ENCODE measurements at places on chromosomes 16 and 17.

GRCh38 chr16:87554754-87555427 is 47.4 kb upstream of the JPH3 start:
- DNase-seq, result no peak

DNA sequence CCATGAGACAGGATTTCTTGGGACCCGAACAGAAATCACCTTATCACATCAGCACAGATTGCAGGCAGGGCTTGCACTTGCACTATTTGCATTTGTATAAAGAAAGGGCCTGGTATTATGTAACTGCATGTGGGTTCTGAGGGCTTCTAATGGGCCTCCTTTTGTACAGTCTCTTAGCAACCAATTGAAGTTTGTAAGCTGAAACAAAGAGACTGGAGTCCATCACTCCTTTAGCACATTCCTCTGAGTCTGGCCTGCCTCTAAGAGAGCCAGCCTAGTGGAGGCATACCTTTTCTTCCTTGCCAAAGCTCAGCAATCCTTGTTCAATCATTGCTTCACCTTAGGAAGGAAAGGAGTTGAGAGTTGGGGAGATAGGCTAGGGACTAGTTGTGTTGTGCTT is 387.1 kb downstream of the XYLT1 start:
- no peak for DNase-seq

- DNase-seq, result no peak
These were observed 939 bp downstream of the MYH8 start for GRCh38 chr17:10420811-10421210.

DNA sequence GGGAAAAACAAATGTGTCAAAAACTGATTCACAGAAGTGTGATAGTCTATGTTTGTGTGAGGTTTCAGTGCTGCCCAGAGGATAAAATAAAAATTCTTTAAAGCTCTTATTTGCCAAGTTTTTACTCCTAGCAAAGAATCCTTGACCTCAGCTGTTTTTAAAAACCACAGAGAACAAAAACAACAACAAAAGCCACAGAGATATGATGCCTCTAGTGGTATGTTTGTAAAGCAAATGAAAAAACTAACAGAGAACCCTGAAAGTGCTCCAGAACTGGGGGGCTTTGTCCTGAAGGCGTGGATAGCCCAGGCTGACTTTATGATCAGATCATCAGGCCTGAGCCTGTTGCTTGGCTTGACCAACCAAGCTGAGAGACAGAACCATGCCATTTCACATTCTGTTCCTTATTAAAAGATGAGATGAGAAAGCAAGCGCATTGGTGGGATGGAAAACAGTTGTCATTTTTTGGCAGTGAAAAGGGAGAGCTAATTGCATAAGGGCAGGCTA is 411.0 kb downstream of the CPPED1 start:
- DNase-seq, result no peak

- DNase-seq, result peak; percentile 42
These were observed 45.9 kb downstream of the SLC6A2 start for GRCh38 chr16:55701442-55702319.

- DNase-seq, result no peak
These were observed 15.2 kb downstream of the TRAP1 start for GRCh38 chr16:3702082-3702481.

DNA sequence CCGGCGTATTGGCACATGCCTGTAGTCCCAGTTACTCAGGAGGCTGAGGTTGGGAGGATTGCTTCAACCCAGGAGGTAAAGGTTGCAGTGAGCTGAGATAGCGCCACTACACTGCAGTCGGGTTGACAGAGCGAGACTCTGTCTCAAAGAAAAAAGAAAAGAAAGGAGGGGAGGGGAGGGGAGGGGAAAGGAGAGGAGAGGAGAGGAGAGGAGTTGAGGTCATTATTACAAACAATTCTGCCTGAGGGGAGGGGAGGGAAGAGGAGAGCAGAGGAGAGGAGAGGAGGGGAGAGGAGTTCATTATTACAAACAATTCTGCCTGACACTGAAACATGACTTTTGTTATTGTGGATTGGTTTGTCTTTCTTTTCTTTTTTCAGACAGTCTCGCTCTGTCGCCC is 19.8 kb upstream of the ABCA5 start:
- DNase-seq, result no peak

DNA sequence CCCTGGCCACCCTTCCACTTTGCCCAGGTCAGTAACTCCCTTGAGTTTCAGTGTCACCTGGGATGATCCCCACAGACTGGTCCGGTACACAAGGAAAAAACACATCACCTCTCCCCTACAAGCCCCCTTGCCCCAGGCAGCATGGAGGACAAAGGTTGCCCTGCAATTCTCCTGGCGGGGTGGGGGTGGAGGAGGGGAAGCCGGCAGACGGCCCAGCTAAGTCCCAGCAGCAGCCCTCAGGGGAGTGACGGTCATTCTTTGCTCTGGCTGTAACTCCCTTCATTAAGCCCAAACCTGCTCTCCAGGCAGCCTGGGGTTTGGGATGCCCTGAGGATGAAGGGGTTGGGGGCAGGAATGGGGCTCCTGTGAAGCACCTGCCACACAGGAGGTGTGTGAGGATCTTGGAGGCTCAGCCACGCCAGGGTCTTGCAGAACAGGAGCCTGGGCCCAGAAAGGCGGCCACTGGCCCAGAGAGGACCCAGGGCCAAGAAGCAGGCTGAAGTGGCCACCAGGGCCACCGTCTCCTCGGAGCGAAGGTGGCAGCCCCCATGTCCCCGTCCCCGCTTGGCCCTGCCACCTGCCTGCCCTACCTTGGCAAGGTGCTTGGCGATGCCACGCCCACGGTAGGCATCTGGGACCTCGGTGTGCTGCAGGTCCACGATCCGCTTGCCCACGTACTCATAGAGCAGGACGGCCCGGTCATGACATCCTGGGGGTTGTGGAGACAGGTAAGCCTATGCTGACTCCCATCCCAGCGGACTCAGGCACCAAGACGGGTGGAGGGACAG is 9.5 kb downstream of the NATD1 start:
- no peak for DNase-seq

DNA sequence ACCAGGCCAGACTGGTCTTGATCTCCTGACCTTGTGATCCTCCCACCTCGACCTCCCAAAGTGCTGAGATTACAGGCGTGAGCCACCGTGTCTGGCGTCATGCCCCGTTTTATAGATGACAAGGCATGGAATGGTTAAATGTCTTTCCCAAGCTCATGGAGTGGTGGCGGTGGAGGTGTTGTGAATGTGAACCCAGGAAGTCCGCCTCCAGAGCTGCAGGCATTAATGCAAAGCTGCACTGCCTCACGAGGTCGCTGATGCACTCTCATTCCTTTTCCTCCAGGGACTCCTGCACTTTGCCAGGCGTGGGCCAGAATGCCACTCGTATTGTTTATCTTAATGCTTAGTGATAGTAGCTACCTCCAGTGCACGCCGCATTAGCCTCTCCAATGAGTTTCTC is 149.6 kb downstream of the WWOX start:
- DNase-seq, result no peak

DNA sequence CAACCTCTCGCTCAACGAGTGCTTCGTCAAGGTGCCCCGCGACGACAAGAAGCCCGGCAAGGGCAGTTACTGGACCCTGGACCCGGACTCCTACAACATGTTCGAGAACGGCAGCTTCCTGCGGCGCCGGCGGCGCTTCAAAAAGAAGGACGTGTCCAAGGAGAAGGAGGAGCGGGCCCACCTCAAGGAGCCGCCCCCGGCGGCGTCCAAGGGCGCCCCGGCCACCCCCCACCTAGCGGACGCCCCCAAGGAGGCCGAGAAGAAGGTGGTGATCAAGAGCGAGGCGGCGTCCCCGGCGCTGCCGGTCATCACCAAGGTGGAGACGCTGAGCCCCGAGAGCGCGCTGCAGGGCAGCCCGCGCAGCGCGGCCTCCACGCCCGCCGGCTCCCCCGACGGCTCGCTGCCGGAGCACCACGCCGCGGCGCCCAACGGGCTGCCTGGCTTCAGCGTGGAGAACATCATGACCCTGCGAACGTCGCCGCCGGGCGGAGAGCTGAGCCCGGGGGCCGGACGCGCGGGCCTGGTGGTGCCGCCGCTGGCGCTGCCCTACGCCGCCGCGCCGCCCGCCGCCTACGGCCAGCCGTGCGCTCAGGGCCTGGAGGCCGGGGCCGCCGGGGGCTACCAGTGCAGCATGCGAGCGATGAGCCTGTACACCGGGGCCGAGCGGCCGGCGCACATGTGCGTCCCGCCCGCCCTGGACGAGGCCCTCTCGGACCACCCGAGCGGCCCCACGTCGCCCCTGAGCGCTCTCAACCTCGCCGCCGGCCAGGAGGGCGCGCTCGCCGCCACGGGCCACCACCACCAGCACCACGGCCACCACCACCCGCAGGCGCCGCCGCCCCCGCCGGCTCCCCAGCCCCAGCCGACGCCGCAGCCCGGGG is 1.3 kb downstream of the FOXC2 start:
- peak; percentile 59 for DNase-seq

DNA sequence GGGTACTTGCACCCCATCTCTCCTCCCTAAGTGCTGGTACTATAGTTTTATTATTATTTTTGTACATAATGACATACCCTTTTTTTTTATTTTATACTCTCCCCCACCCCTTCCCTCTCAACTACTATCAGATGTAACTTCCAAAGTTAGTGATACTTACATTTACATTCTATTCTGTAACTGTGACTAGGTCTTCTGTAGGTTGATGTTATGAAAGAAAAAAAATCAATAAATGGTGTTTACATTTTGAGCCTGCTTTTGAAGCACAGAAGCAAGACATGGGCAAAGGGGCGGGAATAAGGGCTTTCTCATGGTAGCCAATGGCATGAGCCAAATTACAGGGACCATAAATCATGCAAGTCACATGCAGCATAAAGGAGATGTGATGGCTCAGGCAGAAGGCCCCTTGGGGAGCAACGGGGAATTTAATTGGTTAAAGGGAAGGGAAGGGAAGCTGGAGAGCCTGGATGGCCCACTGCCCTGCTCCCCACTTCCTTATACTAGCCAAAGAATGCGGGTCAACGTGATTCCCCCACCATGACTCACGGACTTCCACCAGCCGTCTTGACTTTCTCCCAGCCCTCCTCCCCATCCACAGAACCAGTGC is 2.4 kb upstream of the ACSF2 start:
- peak; percentile 99 for DNase-seq

DNA sequence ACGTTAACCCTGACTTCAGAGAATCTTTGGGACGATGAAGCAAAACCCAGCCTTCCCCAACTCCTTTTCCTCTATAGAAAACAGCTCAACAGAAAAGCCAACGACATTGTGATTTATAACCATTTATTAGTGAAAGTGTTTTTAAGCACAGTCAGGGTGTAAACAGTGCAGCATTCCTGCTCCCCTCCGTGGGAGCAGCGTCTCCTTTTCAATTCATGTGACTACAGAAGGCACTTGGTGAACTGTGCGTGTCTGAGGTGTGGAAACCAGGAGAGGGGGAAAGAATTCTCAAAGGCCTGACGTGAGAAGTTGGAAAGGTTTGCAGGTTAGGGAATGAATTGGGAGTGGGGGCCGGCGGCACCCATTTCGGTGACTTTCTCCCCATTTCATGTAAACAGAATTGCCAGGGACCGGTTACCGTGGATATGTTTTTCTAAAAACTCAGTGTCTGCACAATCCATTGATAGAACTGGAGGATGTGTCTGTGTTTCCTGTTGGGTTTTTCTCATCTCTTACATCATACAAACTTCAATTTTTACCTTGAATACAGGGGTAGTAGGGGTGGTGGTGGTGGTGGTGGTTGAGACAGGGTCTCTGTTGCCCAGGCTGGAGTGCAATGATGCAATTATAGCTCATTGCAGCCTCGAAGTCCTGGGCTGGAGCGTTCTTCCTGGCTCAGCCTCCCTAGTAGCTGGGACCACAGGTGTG is 53.1 kb downstream of the NDE1 start:
- no peak for DNase-seq

- no peak for DNase-seq
These were observed 252.3 kb downstream of the TOX3 start for GRCh38 chr16:52294660-52295059.

DNA sequence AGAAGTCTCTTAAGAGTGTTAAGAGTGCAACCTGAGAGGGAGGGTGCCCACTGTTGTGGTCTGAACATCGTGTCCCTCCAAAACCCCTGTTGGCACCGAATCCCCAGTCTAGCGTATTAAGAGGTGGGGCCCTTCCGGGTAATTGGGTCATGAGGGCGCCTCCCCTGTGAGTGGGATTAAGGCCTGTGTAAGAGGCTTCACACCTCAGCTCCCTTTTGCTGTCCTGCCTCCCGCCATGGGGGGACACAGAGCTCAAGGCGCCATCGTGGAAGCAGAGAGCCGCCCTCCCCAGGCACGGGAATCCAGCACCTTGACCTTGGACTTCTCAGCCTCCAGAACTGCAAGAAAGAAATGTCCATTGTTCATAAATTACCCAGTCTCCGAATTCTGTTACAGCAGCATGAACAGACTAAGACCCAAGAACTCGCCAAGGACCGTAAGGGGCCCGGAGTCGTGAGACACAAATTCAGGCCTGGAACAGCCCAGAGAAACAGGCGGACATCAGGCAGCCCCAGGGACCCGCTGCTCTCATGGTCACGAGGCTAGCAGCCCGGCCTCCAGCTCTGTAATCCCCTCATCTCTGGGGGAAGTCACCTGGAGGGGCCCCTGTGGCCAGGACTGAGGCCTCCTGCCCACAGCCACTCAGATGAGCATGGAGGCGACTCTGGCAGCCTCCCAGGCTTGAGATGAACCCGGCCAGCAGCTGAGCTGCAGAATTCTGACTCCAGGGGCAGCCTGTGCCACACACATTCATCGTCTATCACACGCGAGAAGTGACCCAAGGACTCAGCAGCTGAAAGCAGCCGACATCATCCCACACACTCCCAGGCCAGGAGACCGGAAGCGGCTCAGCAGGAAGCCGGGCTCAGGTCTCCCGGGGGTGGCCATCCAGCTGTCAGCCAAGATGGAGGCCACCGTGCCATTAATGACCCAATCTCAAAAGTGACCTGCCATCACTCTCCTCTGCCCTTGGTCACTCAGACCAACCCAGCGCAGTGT is 12.8 kb upstream of the CHMP6 start:
- no peak for DNase-seq

- no peak for DNase-seq
These were observed 4.3 kb upstream of the SEZ6 start for GRCh38 chr17:29010129-29010528.

DNA sequence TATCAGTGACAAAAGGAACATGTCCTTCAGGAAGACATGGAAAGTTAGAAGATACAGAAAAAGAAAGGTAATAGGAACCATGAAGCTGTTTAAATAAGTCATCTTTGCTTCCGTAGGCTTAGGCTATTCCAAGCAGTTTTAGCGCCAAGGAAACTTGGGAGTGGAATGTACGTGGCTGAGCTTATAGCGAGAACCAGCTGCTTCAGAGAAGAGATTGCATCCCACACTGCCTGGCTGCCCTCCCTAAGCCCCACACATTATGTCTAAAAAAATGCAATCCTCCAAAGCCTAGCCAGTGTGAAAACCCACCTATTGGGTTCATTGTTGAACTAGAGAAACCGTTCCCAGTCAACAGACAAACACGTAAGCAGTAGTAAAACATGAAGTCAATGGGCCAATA is 149.9 kb downstream of the SLC39A11 start:
- no peak for DNase-seq

GRCh38 chr16:50839356-50839755 is 97.5 kb downstream of the CYLD start:
- DNase-seq, result no peak

- DNase-seq, result peak; percentile 37
These were observed 699 bp upstream of the MAP1LC3B start for GRCh38 chr16:87391324-87391949.

DNA sequence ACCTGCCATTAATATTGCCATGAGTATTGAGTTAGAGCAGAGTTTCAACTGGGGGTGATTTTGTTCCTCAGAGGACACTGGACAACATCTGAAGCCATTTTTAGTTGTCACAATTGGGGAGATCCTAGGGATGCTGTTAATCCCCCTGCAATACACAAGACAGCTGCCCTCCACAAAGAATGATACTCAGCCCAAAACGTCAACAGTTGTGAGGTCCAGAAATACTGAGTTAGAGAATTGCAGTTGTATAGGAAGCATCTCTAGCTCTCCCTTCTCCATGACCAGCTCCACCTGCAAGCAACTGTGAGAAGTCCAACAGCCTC is 614.0 kb upstream of the CDH5 start:
- DNase-seq, result no peak
